ENCODE measurements at places on chromosomes 13 and 19.

DNA sequence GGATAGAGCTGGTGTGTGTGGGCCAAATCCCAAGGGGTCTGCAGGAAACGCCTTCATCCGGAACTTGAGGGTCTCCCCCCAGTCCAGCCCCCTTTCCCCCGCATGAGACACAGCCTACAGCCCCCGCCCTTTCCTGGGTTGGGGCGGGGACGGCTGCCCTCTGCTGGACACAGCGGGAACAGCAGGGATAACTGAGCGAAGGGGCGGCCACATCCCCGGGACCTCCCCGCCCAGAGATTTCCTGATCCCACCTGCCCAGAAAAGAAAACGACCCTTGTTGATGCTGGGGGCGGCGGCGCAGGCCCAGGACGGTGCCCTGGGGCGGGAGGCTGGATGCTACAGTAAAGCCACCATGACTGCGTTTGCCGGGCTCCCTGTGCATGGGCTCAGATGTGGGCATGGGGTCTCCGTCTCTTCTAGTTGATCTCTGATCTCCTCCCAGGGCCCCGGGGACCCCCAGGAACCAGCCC is 14.2 kb downstream of the ONECUT3 start:
- H3K36me3 ChIP-seq: no peaks in the 10 kb centered on the region
- peak; percentile 47 for DNase-seq
- peaks cover 19% of the 10 kb centered on the region for H3K27me3 ChIP-seq
- no peaks in the 10 kb centered on the region for H3K4me1 ChIP-seq
- no peak overlapping the region for H3K4me3 ChIP-seq

DNA sequence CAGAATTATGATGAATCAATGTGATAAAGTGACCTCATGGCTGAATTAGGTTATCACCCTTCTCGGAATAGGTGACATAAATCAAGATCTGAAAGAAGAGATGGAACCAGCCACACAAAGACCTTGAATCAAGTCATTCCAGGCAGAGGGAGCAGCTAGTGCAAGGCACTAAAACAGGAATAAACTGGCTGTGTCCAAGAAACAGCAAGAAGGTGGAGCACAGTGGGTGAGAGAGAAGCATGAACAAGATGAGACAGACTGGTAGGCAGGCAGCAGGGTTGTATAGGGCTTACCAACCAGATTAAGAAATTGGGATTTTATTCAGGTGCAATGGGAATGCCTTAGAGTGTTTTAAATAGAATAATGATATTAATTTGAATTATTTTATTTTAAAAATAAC is 470.3 kb downstream of the PCDH20 start:
- H3K4me1 ChIP-seq: no peaks in the 10 kb centered on the region
- no peaks in the 10 kb centered on the region for H3K36me3 ChIP-seq
- DNase-seq: no peak

DNA sequence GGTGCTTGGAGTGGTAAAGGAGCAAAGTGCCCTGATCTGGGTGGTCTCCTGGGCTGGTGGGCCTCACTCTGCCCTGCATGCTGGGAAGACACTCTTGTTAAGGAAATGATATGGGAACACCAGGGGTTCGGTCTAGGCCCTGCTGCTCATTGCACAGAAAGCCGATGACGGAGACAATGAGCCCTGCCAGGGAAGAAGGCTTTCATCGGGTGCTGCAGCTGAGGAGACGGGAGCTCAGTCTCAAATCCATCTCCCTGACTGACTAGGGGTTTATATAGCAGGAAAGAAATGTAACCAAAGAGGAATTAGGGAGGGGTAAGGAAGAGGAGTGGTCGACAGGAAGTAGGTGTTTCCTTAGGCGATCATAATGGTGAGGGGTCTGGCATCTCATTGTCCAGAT is 253.4 kb downstream of the TEX29 start:
- peaks cover 7% of the 10 kb centered on the region for H3K4me1 ChIP-seq
- no peak for DNase-seq
- H3K4me3 ChIP-seq: no peak overlapping the region
- no peaks in the 10 kb centered on the region for H3K36me3 ChIP-seq
- H3K27ac ChIP-seq: no peak overlapping the region

DNA sequence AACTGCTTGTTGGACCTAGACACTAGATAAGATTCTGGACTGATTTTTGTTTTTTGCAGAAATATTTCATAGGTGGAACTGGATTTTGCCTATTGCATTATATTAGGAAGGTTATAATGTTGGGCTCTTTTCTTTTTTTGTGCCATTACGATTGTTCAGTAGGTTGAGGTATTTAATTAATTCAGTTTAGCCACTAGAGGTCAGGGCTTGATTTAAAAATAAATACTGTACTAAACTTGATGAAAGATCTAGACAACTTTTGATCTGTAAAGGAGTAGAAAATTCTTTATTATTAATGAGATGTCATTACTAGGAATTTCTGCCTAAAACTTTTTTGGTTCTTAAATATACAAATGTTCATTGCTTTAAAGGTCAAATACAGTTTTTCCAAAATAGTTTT is 15.2 kb upstream of the SUPT20H start:
- no peaks in the 10 kb centered on the region for H3K36me3 ChIP-seq
- DNase-seq: no peak
- H3K4me1 ChIP-seq: no peaks in the 10 kb centered on the region
- no peaks in the 10 kb centered on the region for H3K27me3 ChIP-seq
- no peak overlapping the region for H3K4me3 ChIP-seq

DNA sequence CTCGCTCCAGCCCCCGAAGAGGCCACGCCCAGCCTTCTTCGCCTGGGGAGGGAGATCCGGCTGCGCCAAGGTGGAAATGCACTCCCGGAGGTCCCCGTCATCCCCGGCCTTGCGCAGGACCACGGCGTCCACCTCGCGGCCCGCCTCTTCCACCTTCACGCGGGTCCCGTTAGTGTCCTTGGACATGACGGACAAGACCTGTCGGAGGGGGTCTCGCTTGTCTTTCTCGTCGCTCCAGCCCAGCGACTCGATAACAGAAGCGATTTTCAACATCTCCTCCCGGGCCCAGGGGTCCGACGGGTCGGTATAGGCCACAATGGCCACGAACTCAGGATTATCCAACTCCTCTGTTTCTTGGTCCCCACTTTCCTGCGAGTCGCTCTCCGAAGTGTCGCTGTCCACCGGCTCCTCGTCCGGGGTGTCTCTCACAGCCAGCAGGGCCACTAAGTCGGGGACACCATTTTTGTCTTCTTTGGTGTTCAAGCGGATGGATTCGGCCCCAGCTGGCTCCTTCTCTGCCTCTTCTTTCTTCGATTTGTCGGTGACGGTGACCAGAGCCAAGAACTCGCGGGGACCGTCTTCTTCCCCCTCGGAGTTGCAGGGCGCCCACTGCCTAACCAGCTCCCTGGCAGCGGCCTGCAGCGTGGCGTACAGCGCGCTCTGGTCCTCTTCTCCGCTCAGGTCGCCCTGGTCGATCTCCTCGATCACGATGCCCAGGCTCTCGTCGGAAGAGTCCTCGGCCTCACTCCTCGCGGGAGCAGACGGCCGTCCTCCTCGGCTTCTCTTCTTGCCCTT is 1.3 kb downstream of the PNMA8B start:
- peak overlapping the region; percentile 25 for H3K4me3 ChIP-seq
- H3K27ac ChIP-seq: no peak overlapping the region
- no peaks in the 10 kb centered on the region for H3K27me3 ChIP-seq
- no peaks in the 10 kb centered on the region for H3K4me1 ChIP-seq
- H3K36me3 ChIP-seq: no peaks in the 10 kb centered on the region

- DNase-seq: no peak
- no peaks in the 10 kb centered on the region for H3K36me3 ChIP-seq
- no peak overlapping the region for H3K27ac ChIP-seq
- H3K4me1 ChIP-seq: no peaks in the 10 kb centered on the region
- H3K27me3 ChIP-seq: no peaks in the 10 kb centered on the region
- no peak overlapping the region for H3K4me3 ChIP-seq
Measured at GRCh38 chr13:95485518-95486144, 66.9 kb upstream of the CLDN10 start.

GRCh38 chr19:40200341-40201099 is 9.3 kb downstream of the MAP3K10 start:
- H3K27ac ChIP-seq: no peak overlapping the region
- no peaks in the 10 kb centered on the region for H3K4me1 ChIP-seq
- H3K36me3 ChIP-seq: no peaks in the 10 kb centered on the region
- H3K27me3 ChIP-seq: no peaks in the 10 kb centered on the region

DNA sequence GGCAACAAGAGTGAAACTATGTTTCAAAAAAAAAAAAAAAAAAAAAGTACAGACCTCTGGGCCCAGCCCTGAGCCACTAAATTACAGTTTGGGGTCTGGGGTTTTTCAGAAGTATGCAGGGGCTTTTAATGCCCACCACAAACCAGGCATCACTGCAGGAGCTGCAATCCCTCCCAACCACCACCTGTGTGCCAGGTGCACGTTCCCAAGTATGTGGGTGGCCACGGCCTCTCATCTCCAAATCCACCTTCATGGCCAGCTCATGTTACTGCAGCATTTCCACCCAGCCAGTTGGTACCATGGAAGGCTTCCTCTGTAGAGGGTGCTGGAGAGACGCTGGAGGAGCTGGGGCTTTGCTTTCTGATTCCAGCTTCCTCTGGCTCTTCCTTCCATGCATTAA is 26.5 kb downstream of the CEP89 start:
- no peak for DNase-seq
- H3K27me3 ChIP-seq: no peaks in the 10 kb centered on the region
- H3K4me1 ChIP-seq: no peaks in the 10 kb centered on the region

- H3K27me3 ChIP-seq: no peaks in the 10 kb centered on the region
- H3K36me3 ChIP-seq: peaks cover 21% of the 10 kb centered on the region
- H3K4me3 ChIP-seq: peak overlapping the region; percentile 93
- no peaks in the 10 kb centered on the region for H3K4me1 ChIP-seq
Measured at GRCh38 chr19:44644402-44645016, 799 bp downstream of the PVR start.

DNA sequence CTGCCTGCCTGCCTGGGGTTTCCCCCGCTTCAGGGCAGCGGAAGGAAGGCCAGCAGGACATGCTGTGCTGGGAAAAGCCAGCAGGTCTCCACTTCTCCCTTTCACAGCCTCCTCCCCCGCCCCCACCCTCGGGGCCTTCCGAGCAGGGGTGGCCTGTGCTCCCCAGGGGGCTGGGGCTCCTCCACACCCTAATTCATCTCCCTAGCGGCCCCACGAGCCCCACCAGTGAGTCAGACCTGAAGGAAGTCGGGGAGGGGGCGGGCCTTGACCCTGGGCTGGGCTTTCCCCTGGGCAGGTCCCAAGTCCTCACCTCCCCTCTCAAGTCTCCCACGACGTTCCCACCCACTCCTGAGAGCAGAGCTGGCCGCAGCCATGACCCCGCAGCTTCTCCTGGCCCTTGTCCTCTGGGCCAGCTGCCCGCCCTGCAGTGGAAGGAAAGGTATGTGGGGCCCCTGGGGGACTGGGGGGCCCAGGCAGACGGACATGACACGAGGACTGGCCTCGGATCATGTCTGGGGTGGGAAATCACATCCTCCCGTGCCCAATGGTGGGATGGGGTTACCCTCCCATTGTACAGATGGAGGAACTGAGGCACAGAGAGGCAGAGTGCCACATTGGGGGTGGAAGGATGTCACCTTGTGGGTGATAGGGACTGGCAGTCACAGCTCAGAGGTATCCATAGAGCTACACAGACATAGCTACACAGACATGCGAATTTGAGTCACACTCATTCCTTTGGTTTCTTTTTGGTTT is at the start of gene EBI3:
TSS of gene EBI3 (plus strand) at position 345 of the 753 bp plus-strand sequence. CDS start at position 373, 28 bp downstream.
- H3K36me3 ChIP-seq: no peaks in the 10 kb centered on the region
- no peak within 1 kb of the TSS for H3K27ac ChIP-seq
- H3K27me3 ChIP-seq: no peaks in the 10 kb centered on the region
- no peaks in the 10 kb centered on the region for H3K4me1 ChIP-seq
- no peak for DNase-seq

DNA sequence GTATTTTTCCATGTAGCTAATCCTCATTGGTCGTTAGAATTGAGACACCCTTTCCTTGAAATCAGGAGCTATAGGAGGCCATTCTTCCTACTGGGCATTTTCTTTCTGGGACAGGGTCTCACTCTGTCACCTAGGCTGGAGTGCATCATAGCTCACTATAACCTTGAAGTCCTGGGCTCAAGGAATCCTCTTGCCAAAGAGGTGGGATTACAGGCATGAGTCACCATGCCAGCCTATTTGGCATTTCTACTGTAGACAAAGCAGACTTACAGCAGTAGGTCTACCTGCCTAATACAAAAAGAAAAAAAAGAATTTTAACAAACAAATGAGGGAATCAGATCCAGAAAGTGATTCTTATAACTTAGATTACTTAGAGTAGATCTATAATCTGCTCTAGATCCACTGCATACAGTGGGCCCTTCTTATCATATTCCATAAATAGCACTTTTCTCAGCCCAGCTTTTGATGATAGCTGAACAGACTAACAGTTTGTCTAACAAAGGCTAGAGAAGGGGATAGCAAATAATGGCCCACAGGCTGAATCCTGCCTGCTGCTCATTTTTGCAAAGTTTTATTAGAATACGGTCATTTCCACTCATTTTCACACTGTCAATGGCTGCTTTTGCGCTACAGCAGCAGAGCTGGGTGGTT is 36.7 kb upstream of the USPL1 start:
- no peak overlapping the region for H3K27ac ChIP-seq
- H3K4me3 ChIP-seq: no peak overlapping the region
- H3K4me1 ChIP-seq: no peaks in the 10 kb centered on the region
- no peaks in the 10 kb centered on the region for H3K36me3 ChIP-seq
- no peak for DNase-seq

DNA sequence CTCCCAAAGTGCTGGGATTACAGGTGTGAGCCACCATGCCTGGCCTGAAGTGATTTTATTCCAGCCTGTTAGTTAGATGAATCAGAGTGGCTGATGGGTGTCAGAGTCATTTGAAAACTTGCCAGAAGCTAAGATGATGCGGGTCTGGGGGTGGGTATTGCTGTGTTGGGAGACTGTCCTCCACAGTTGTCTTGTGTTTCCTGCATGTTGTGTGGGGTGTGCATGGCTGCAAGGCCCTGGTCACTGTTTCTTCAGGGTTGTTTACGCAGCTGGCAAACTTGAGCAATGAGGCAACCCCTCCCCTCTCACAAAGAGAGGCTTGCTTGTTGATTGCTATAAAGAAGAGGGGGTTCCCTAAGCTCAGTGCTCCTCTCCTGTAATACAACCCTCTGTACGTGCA is 71.8 kb downstream of the TRPM4 start:
- no peaks in the 10 kb centered on the region for H3K36me3 ChIP-seq
- H3K4me3 ChIP-seq: no peak overlapping the region
- no peaks in the 10 kb centered on the region for H3K4me1 ChIP-seq
- no peak overlapping the region for H3K27ac ChIP-seq
- H3K27me3 ChIP-seq: no peaks in the 10 kb centered on the region

- no peaks in the 10 kb centered on the region for H3K4me1 ChIP-seq
- DNase-seq: peak; percentile 97
- peak overlapping the region; percentile 60 for H3K27ac ChIP-seq
- no peaks in the 10 kb centered on the region for H3K27me3 ChIP-seq
- H3K36me3 ChIP-seq: no peaks in the 10 kb centered on the region
- H3K4me3 ChIP-seq: peak overlapping the region; percentile 83
Measured at GRCh38 chr19:17469481-17470067, 750 bp upstream of the SLC27A1 start.

GRCh38 chr19:42919757-42920079 is 2.0 kb upstream of the PSG6 start:
- H3K36me3 ChIP-seq: no peaks in the 10 kb centered on the region
- no peaks in the 10 kb centered on the region for H3K4me1 ChIP-seq
- H3K27me3 ChIP-seq: no peaks in the 10 kb centered on the region
- no peak for DNase-seq

- no peak overlapping the region for H3K4me3 ChIP-seq
- no peaks in the 10 kb centered on the region for H3K4me1 ChIP-seq
- no peaks in the 10 kb centered on the region for H3K36me3 ChIP-seq
- H3K27me3 ChIP-seq: no peaks in the 10 kb centered on the region
Measured at GRCh38 chr13:110028838-110029621, 242.6 kb upstream of the IRS2 start.

Measured in right lobe of liver (tissue), 6 donors.